ENCODE measurements at places on chromosomes 3 and 15.

- DNase-seq, result no peak
Measured at GRCh38 chr3:123576122-123576521, 8.7 kb downstream of the HACD2 start.

DNA sequence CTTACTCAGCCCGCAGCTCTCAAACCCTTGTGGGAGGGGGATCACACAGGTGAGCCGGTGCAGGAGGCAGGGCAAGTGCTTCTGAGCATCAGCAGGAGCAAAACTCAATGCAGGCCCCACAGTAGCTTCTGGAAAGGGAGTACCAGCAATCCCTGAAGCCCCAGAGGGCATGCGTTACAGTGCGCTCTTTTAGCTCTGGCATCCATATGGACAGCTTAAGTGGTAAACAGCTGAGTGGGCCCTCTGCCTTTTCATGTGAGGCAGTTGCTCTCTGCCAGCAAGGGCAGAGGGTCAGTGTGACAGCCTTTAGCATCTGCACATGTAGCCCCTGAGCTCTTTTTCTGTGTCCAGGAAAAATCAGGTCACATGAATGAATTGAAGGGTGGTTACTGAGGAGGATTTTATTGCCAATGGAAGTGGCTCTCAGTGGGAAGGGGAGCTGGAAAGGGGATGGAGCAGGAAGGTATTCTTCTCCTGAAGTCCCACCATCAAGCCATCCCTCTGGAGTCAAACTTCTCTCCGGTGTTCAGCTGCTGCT, 464.3 kb upstream of the THRB start:
- DNase-seq, result no peak

- no peak for DNase-seq
Measured at GRCh38 chr3:14849638-14850230, 31.0 kb downstream of the FGD5 start.

DNA sequence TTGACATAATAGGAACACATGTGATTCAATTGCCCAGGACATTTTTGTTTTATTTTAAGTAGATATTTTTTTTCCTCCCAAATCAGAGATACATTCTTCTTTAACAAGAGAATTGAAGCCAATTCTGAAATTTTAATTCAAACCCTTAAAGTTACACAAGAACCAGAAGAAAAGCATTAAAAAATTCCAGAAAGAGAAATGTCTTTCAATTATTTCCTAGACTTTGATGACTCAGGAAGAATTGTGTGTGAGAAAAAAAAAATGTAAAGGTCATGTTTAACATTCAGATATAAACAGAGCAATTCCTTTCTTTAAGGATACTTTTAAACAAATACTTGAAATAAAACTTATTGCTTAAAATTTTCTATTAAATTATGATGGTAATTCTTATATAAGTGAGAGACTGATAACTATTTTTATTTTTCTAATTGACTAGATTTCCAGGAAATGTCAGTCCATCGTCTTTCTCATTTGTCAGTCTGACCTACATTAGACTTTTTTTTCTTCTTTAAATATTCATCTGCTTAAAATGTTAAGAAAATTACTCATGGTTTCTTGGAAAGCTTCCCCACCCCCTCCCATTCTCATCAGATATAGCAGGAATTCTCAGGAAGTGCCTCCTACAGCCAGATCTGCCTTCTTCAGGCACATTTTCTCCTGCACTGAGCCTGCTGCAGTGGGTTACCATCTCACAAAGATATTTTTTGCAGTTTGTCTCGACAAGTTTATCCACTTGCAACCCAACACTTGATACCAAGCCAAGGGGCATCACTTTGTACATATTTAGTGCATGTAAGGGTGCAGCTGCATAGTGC, 261.8 kb upstream of the CBLB start:
- no peak for DNase-seq

GRCh38 chr3:59566481-59566975, 516.7 kb upstream of the CFAP20DC start:
- no peak for DNase-seq

All from fibroblast of the conjunctiva (primary cell).